ENCODE measurements at places on chromosomes 11 and 22.

GRCh38 chr11:39668640-39669039, 1790.8 kb downstream of the LRRC4C start:
- no peak for DNase-seq

GRCh38 chr22:42078469-42079318, 806 bp upstream of the SMDT1 start:
- DNase-seq, result no peak

DNA sequence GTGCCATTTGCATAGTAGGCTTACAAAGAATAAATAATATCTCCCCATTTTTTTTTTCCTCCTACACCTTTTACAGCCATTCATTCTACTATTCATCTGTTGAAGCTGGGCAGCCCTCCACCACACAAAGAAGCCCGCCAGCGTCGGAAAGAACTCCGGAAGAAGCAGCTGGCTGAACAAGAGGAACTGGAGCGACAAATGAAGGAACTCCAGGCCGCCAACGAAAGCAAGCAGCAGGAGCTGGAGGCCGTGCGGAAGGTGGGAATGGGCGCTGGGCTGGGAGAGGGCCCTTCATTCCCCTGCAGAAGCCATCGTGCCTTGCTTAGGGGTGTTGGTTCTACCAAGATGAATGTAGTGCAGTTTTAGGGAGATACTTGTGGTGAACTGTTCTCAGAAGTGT, 68.6 kb downstream of the SWAP70 start:
- no peak for DNase-seq

DNA sequence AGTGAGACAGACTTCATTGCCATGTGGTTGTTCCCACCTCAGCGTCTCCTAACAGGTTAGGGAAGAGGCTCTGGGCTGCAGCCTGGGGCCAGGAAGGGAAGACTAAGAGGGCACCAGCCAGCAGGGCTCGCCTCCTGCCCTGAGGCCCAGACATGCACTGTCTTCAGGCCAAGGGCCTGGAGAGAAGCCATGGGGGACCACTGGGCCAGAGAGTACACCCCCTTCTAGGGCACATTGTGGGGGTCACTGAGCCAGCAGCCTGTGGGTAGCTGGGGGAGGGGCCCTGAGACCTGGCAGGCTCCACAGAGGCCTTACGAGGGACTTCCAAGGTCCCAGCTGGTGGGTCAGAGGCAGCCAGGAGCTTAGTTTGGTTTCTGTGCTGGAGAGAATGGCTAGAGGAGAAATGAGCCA, 25.0 kb upstream of the MYRF start:
- DNase-seq, result no peak

DNA sequence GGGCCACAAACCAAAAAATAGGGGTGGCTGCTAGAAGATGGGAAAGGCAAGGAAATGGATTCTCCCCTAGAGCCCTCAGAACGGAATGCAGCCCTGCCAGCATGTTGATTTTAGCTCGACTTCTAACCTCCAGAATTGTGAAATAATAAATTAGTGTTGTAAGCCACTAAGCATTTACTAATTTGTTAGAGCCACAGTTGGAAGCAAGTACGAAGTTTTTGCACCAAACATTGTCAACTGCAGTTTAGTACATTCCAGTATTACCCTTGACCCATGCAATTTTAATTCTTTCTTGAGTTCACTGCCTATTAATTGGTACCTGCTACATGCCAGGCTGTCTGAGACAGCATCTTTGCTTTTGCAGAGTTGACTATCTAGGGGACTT, 32.2 kb downstream of the PARVA start:
- DNase-seq, result no peak

DNA sequence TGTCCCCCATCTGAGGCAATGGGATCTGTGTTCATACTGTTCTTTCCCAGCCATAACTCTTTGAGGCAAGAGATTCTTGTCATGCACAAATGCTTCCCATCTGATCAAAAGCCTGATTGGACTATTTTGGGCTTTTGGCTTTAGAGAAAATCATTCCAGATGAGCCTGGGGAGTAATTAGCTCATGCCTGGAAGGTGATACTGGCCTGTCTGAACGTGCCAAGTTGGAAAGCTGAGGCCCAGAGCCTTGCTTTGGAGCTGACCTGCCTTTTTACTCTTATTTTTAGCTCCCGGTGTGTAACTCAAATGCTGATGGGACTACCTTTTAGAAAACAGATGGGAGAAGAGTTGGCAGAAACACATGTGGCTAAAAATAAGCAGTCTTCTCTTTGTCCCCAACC, 105.0 kb downstream of the DBX1 start:
- DNase-seq, result no peak

GRCh38 chr11:66562907-66563583, 5.4 kb downstream of the CTSF start:
- no peak for DNase-seq

GRCh38 chr11:60761436-60762190, 4.9 kb downstream of the MS4A15 start:
- no peak for DNase-seq

DNA sequence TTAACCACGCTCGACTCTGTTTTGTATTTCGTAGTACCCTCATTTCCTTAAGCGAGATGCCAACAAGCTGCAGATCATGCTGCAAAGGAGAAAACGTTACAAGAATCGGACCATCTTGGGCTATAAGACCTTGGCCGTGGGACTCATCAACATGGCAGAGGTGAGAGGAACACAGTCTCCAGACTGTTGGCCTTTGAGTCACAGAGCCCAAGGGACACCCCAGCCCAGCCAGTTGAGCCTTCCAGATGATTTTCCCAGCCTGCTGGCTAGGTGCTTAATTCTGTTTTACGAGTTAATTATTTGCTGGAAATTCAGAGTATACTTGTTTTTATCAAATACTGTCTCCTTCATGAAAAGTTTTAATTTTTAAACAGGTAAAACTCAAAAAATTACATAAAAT, 57.3 kb upstream of the RAB1B start:
- no peak for DNase-seq

GRCh38 chr11:97461934-97462333, 1072.1 kb downstream of the JRKL start:
- no peak for DNase-seq

GRCh38 chr11:94832604-94833235, 64.6 kb downstream of the AMOTL1 start:
- DNase-seq, result no peak

- DNase-seq, result no peak
These were observed 7.8 kb downstream of the IL18BP start for GRCh38 chr11:72006309-72007088.

DNA sequence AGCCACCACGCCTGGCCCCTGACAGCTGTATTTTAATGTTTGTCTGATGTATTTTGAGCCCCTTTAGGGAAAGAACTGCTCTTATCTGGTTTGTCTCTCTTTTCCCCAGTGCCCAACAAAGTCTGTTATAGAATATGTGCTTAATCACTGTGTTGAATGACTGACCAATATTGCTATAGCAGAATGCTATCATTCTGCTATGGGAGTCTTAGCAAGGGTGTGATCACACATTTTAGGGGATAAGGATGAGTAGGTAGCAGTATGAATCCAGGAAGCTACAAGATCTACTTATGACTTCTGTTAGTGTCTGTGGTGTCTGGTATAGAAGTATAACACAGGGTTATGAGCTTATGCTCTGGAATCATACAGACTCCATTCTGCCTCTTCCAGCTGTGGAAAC, 117.5 kb upstream of the RRM1 start:
- no peak for DNase-seq

GRCh38 chr11:85809863-85810262, 1.1 kb downstream of the SYTL2 start:
- no peak for DNase-seq

DNA sequence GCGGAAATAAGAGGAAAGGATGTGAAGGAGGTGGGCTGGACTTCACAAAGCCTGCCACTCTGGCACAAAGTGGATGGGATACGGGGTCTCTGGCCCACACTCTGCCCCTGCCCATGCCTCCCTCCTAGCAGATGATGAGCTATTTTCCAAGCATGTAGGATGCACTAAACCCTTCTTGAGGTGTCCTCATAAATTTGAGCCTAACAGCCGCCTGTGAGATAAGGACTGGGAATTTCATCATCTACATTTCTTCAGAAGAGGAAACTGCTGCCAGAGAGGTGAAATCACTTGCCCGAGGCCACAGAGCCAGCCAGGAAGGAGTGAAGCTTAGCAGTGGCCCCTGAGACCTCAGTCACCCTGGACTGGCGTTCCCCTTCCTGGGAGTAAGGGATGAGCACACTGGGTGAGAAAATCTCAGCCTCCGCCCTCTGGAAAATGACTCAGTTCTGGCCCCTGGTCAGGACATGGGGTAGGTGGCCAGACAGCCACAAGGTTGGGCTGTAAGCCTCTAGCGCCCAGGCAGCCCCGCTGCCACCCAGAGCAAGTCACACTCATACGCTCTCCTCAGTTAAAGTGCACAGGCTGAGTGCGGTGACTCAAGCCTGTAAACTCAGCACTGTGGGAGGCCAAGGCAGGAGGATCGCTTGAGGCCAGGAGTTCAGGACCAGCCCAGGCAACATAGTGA, 27.9 kb downstream of the MB start:
- DNase-seq, result no peak

- DNase-seq, result no peak
These were observed 9.4 kb upstream of the LAYN start for GRCh38 chr11:111531136-111531535.

- DNase-seq, result no peak
These were observed 346.0 kb upstream of the C11orf87 start for GRCh38 chr11:109075976-109076375.

- DNase-seq, result no peak
These were observed at the start of gene NCF4 for GRCh38 chr22:36860821-36861659. TSS of gene NCF4 (plus strand) at chr22:36861006. CDS start at chr22:36861172, 166 bp downstream.

GRCh38 chr11:71463331-71464211, 10.6 kb downstream of the NADSYN1 start:
- DNase-seq, result no peak

DNA sequence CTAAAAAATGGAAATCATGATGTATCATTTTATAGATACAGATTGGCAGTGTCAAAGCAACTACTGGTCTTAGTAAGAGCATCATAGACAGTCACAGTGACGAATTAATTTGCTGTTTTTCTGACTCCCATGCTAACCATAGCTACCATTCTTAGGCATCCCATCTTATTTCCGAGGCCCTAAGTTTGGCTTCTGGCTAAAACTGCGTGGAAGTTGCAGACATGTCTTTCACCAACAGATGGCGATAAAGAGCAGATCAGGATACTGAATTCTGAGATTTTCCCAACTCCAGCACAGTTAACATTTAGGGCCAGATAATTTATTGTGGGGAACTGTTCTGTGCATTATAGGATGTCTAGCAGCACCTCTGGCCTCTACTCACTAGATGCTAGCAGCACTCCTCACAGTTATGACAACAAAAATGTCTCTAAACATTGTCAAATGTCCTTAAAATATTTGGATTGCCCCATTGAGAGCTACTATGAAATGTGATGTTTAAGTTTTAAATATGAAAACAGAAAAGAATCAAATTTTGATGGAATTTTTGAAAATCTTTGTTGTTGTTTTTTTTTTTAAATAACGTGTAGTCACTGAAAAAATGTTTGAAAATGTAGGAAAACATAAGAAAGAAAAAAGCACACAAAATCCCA, 16.3 kb downstream of the OR2AG2 start:
- DNase-seq, result no peak

DNA sequence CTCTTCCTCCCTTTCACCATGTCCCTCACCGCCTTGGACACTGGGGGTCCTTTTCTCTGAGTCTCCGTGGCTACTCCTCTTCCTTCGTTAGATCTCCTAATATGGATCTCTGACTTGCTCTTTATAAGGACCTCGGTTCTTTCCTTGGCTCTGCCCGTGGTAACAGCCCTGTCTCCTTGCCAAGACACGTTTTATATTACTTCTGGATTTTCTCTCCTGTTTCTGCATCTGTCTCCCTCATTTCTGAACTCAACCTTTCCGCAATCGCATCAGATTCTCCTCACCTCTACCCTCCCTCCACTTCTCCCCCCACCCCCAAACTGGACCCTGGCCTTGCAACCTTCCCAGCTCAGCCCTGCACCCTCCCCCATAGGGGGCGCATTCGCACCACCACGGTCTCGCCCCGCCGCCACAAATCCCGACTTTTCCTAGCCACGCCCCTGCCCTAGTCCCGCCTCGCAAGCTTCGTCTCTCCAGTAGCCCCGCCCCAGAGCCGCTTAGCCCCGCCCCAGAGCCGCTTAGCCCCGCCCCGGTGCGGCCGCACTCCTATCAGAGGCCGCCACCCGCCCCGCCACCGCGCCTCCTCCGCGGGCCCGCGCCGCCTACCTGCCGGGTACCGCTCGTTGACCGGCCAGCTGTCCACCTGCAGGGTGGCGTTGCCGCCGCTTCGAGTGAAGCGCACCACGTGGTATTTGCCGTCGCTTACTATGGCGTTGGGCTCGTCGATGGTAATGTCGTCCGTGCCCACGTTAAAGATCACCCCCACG, 39.0 kb downstream of the SLC22A12 start:
- DNase-seq, result no peak

- no peak for DNase-seq
These were observed 186.8 kb downstream of the FAM181B start for GRCh38 chr11:82546661-82547557.

DNA sequence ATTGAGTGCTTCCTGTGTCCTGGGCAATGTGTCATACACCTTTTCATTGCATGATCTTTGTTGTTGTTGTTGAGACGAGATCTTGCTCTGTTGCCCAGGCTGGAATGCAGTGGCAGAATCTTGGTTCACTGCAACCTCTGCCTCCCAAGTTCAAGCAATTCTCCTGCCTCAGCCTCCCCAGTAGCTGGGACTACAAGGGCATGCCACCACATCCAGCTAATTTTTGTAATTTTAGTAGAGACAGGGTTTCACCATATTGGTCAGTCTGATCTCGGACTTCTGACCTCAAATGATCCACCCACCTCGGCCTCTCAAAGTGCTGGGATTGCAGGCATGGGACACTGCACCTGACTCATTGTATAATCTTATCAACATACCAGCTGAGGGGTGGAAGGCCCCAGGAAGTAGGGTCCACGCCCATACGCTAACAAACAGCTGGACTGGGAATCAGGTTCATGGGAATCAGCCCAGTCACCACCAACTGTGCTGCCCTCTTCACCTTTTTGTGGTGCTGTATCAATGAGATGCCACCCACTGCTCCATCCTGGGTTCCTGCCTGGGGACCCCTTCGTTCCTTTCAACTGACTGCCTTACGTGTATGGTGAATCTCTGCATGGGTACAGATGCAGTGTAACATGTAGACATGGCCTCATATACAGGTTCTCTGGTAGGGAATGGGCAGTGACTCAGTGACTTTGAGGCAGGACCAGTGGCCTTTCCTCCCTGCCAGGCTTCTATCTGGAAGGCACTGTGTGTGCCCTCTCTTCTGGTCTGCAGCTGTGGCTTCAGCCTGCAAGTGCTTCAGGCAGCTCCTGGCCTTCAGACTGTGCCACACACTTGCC, 32.5 kb upstream of the YWHAH start:
- DNase-seq, result no peak

DNA sequence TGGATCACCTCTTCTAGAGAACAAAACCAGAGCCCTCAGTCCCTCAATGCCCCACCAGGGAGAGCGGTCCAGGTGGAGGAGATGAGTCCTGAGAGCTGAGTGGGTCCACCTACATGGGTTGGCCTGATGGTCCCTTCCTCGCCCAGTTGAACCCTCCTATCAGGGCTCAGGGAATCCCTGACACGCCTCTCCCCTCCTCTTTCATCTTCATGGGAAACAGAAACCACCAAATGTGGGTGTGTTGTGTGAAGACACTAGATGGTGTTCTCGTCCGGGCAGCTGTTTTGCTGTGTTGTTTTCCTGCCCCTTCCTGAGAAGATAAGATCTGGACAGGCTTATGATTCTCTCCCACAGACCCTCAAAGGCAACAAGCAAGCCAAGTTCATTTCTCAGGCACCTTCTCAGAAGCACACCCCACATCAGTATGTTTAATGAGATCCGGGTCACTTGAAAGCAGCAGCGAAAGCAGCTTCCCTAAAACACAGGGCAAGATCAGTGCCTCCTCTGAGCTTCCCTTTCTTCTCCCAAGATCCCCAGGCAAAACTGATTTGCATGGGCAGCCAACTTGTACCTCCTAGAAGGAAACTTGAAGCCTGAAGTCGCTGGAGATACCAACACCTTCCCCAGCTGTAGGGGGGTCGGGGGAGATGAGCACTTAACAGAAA, 35.3 kb upstream of the POU2AF1 start:
- no peak for DNase-seq

All from stimulated activated CD8-positive, alpha-beta memory T cell treated with anti-CD3 and anti-CD28 coated beads, Interleukin-7, amount 100 ng/mL, for 4 hours (primary cell).